ENCODE measurements at places on chromosomes 6 and 20.

GRCh38 chr6:107244742-107245480 is 129.6 kb upstream of the BEND3 start:
- no peak for DNase-seq

DNA sequence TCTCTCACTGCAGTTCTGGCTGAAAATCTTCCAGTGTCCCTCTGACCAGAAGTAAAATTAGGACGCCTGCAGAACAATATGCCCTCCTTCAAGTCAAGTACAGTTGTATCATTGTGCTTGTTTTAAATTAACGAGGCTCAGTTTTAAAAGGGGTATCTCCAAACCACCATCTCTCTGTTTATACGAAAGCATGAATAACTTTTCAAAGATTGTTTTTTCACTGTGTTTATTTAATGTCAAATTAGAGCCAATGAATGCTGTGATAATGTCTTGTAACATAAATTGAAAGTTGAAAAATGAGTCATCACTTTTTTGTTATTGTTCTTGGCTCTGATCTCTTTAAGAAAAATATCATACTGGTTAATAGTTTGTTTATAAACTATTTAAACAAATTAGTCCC is 230.7 kb upstream of the THEMIS start:
- no peak for DNase-seq

GRCh38 chr6:27053738-27054137 is 193.8 kb upstream of the PRSS16 start:
- no peak for DNase-seq

- DNase-seq, result no peak
Measured at GRCh38 chr6:71250099-71250602, 38.5 kb upstream of the OGFRL1 start.

DNA sequence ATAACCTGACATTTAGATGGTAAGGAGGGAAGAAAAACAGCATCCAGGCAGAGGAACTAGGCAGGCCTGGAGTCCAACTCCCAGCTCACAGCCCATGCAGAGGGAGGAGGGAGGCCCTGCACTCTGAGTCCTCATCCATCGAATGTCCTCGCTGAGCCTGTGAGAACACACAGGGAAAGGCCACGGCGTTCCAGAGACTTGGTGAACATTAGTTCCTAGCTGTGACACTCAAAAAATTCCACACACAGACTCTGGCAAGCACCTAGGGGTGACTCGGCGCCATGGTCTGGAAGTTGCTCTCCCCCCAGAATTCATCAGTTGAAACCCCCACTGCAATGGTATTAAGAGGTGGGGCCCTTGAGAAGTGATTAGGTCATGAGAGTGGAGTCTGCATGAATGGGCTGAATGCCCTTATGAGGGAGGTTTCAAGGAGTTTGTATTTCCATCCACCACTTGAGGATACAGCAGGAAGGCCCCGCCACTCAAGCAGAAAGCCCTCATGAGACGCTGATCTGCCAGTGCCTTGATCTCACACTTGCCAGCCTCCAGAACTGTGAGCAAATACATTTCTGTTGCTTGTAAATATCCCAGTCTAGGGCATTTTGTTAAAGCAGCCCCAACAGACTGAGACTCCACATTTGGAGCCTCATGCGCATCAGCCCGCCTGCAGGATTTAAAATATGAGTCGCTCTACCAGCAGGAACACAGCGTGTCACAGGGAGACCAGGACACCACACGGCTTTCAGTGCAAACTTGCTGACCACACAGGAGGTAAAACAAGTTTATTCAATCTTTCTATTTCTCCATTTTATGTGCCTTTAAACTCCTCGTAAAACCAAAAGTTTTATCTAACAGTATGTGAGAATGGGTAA is 73.9 kb downstream of the WDR27 start:
- DNase-seq, result no peak

GRCh38 chr6:146087386-146087785 is 58.5 kb downstream of the GRM1 start:
- no peak for DNase-seq

DNA sequence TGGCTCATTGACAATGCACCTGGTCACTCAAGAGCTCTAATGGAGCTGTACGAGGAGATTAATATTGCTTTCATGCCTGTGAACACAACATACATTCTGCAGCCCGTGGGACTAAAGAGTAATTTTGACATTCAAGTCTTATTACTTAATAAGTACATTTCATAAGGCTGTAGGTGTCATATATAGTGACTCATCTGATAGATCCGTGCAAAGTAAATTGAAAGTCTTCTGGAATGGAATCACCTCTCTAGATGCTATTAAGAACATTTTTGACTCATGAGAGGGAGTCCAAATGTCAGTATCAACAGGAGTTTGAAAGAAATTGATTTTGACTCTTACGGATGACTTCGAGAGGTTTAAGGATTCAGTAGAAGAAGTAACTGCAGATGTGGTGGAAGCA is 267.9 kb downstream of the CLVS2 start:
- no peak for DNase-seq

GRCh38 chr20:56595746-56596475 is 33.2 kb upstream of the TFAP2C start:
- DNase-seq, result no peak

DNA sequence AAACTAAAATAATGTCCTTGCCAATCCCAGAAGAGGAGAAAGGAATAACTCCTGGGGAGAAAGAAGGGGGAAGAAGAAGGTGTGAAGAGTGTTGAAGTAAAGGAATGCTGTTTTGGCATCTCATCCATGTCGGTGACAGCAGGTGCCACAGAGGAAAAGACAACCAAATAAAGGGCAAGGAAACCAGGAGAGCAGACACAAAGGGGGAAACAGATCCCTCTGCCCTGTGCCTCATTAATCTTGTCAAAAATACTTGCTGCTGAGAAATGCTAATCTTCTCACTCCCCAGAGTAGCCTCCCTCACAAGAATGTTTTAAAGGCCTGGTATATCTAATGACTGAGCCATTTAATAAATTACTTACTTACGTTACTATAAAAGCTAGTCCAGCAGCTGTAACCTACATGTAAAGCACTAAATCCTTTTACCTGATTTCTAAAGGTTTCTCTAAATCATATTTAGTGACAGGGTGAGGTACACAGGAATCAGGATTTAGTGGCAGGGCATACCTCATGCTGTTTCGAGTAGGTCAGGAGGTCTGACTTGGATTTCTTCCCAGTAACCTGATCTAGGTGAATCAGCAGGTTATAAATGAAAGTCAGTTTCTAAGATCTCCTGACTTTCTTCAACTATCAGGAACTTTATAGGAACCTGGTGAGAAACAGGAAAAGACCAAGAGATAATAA is 377.1 kb downstream of the CENPW start:
- no peak for DNase-seq

DNA sequence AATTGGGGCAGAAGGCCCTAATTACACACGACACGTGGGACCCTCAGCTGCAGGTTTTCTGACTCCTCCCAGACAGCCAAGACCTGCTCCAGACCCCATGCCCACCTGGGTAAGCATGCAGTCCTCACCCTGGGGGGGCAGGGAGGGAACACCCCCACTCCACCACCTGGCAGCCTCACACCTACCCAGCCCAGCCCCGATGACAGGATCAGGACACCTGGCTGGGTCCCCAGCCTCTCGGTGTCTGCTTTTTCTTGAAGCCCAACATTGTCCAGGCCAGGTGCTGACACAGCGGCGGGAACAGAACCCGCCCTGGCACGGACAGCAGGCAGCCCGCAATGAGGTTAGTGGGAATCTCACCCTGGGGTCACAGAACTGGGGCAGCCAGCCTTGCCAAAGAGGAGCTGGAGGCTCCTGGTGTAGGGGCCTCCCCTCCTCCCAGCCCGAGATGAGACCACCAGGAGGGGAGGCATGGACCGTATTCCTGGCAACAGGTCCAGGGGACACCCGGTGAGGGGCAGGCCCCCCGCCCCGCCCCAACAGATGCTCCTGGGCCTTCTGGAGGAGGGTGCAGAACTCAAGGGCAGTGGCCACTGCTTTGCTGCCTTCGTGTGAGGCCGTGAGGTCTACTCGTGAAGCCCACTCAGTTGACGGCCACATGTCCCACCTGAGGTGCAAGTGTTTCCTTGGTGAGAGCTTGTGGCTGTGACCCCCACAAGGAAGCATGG is 103.8 kb downstream of the DLL1 start:
- peak; percentile 62 for DNase-seq

DNA sequence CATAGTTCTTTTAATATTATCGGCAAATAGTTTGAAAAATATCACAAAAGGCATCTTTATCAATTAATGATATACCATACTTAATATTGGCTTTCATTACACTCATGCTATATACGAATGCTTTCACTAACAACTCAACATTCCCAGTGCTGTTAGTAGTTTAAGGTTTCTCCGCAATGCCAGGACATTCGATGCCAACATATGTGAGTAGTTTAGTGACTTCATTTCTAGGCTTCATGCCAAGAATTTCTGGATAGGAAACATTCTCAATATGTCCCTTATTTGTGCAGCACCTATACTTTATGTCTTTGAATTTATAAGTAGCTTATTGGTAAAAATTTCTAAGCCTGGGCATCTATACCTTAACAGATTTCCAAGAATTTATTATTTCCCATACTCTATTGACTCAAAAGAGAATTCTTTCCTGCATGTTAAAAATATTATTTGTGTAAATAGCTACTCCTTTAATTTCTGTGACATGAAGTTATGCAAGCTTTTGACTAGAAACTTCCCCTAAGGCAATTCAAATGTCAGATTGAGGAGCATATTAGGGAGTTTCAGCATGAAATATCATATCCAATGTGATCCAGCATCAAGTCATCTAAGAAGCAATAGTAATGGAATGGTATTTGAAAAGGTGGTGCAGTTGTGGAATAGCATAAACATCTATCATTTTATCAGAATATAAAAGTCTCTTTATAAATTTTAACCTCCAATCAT is 236.0 kb upstream of the STXBP5 start:
- no peak for DNase-seq

GRCh38 chr6:7559651-7560385 is 18.3 kb downstream of the DSP start:
- no peak for DNase-seq

GRCh38 chr6:6583836-6584235 is 4.7 kb upstream of the LY86 start:
- no peak for DNase-seq

- DNase-seq, result no peak
Measured at GRCh38 chr6:80480421-80481157, 374.1 kb downstream of the BCKDHB start.

- no peak for DNase-seq
Measured at GRCh38 chr6:41531591-41532582, 14.3 kb upstream of the FOXP4 start.

GRCh38 chr6:47483853-47484546 is 6.4 kb downstream of the CD2AP start:
- DNase-seq, result no peak

DNA sequence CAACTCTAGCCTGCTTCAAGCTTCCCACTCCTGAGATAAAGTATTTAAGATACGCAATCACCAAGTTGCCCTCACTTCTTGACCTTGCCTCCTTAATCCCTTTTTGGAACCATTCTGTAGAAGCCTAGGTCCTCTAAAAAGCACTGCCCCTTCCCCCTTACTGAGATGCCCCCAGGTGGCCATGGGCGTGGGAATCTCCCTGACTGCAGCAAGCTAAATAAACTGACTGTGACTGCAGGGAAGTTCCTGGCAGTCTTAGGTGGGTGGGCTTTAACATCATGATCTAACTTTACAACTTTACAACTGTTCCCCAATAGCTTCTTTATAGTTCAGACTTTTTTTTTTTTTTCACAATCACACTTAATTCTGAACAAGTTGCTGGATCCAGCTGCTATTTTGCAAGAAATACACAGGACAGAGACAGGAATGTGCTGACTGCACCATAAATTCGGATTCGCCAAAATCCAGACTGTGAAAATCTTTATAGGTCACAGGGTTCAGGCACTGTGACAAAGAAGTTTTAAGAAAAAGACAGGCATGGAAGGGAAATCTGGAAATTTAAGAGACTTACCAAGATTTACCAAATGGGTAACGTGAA is 344.2 kb upstream of the SULF2 start:
- DNase-seq, result no peak

GRCh38 chr6:112116221-112116620 is 28.8 kb downstream of the FAM229B start:
- DNase-seq, result no peak

- DNase-seq, result no peak
Measured at GRCh38 chr6:45783716-45784115, 231.9 kb downstream of the CLIC5 start.

- DNase-seq, result no peak
Measured at GRCh38 chr6:168103050-168103830, 24.2 kb upstream of the FRMD1 start.

GRCh38 chr20:22795433-22795832 is 211.1 kb upstream of the FOXA2 start:
- no peak for DNase-seq

DNA sequence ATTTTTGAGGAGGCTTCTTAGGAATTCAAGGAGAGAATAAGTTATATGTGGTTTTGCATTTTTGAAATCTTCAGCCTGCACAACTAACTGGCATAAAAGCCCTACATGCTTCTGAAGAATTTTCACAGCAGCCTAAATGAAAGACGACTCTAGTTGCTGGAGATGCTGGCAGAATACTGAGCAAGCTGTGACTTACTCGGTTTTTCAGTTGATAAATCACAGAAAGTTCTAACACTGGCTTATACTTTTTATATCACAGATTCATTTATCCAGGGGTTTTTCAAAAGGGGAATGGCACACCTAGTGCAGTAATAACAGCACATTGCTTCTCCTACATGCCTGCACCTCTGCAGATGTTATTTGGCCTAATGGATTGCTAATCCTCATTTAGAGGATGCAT is 134.6 kb downstream of the IMPG1 start:
- no peak for DNase-seq

- no peak for DNase-seq
Measured at GRCh38 chr6:3848380-3848779, 793 bp upstream of the FAM50B start.

DNA sequence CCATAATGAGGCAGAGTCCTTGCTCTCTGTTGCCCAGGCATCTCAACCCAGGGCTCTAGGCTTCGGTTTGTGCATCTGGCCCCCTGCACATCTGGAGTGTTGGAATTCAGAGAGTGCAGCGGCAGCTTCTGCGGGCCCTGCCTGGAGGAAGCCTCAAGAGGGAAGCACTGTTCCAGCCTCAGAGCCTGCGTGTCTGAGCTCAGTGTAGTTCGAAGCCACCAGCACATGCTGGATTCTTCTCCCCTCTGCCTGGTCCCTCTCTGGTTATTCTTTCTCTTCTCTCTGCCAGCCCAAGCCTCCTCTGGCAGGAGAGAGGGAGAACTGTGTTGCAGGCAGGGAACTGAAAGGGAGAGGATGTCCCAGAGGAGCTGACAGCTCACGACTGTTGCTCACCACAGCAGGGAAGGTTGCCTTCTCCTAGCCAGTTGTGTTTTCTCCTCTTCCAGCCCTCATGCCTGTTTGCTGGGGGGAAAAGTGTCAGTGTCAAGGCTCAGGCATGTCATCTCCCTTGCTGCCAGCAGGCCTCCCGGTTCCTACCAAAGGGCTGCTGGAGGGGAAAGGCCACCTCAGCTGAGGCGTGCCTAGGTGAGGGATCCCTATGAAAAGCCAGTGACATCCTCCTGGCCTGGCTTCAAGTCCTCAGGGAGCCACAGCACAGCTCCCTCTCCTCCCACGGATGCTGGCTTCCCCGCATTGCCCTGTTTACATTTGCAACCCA is 126.0 kb upstream of the LRFN2 start:
- no peak for DNase-seq

- DNase-seq, result no peak
Measured at GRCh38 chr20:22578221-22579118, 5.9 kb downstream of the FOXA2 start.

Measured in type B pancreatic cell (in vitro differentiated cells).